Suprapubic skin (tissue), 4 donors: ENCODE measurements at places on chromosomes 4 and X. TPM values are rescaled to one million over a fixed set of nuclear protein-coding genes. Genes with fewer than 3 reads are reported as not detected.

- DNase-seq: no peak
Observed at GRCh38 chrX:79110731-79111130, 33.8 kb upstream of the GPR174 start.

DNA sequence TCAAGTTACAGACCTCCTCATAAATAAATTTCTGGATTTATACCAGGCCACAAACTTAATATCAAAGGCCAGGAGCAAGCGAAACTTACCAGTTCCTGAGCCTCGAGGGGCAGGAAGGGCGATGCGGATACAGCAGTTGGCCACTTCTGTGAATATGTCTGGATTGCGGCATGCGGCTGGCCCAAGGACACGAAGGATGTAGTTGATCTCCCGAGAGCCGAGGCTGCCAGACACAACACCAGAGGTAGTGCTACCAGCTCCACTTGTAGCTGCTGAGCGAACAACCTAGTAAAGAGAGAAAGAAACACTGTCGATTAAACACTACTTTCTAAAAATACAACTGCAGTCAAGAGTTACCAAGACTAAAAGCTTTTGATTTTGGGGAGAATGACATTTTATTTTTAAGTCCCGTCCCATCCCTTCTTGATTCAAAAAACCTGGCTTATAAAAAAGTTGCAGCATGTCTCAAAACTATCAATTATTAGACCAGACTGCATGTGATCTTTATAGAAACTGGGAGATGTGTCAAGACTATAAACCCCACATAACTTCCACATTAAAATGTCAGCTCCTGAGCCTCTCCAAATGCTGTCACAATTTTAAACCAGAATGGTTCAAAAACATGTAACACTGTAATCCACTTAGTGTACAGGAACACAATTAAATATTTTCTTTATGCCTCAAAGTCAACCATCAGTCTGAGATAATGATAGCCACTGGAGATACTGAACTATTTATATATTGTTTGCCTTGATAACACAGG is 105.6 kb downstream of the HUWE1 start:
- no peak for DNase-seq

DNA sequence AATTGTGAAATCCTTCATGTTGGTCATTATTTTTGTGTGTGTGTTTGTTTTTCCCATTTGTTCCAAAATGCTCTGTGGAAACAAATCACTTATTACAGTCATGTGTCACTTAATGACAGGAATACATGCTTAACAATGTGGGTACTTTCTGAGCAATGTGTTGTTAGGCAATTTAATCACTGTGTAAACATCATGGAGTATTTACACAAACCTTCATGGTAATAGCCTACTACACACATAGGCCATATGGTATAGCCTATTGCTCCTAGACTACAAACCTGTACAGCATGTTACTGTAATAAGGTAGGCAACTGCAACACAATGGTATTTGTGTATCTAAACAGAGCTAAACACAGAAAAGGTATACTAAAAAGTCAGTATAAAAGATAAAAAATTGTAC is 388.9 kb upstream of the PPP1R2C start:
- DNase-seq: no peak

DNA sequence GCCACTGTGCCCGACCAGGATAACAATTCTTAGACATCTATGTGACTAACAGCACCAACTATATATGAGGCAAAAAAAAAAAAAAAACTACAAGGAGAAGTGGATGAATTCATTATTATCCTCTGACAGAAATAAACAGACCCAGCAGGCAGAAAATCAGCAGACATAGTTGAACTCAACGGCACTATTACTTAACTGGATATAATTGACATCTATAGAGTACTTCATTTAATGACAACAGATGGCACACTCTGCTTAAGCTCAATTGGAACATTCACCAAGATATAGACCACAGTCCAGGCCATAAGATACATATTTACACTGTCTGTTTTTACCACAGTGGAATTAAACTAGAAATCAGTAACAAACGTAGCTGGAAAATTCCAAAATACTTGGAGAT is 13.3 kb downstream of the CLDN22 start:
- DNase-seq: no peak

DNA sequence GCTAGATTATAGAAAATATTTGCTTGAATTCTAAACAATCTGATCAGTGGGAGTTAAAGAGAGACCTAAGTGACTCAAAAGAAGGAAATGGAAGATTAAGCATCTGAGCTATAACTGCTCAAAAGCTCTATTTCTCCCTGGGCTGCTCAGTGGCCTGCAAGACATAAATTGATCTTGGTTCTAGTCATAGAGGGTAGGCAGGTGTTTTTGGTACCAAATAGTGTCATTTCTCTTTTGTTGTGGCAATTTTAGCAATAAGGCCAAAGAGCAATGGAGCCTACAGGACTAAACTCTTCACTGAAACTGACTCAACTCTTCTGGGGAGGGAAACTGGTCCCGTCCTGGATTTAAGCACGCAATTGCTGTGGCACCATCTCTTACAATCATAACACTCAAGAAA is 33.9 kb upstream of the BMP2K start:
- no peak for DNase-seq

GRCh38 chrX:68784816-68785215 is 44.0 kb upstream of the EFNB1 start:
- DNase-seq: no peak

DNA sequence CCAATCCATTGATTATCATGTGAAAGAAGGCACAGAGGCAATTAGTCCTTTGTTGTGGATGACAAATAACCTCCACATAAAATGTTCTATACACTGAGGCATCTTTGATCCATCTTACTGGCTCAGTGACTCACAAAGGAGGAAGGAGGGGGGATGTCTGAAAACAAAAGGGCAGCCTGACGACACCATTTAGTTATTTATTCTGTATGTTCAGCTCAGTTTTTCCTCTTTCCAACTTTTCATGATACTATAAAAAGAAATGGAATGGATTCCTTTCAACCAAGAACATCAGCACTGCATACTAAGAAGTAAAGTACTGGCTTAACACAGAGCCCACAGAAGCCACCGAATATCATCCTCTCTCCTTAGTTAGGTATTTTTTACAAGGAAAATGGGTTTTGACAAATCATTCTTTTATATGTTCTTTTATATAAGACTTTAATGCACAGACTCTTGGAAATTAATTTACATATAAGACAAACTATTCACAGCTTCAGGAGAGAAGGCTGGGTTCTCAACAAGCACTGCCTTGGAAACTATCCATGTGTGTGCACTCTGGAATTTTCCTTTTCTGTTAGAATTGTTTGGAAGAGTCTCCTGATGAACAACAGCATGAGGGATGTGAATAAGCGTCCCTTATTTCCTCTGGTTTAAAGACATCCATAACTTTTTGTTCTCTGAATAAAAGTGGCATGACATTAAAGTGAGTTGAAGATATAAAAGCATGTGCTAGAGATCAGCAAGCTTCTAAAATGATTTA is 135.6 kb downstream of the TSPAN5 start:
- no peak for DNase-seq

- no peak for DNase-seq
Observed at GRCh38 chr4:80852061-80852460, 178.4 kb upstream of the BMP3 start.

- DNase-seq: no peak
Observed at GRCh38 chr4:73945674-73946449, 36.0 kb downstream of the PF4 start.

GRCh38 chr4:52588097-52588496 is 71.0 kb downstream of the USP46 start:
- DNase-seq: no peak

DNA sequence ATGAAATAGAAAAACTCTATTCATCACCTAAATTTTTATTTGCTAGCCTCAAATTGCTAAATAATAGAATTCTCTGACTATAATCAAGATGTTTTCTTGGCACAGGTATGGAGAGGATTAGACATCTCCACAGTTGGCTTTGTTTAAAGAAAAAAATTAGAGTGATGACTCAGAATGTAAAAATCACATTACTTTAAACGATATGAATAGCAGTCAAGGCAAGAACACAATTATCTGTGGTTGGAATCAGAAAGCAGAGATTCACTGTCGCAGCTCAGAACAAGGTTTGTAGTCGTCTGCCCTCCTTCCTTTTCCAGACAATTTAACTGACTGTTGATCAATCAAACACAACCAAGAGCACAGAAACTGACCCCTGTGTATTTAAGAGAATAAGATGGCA is 32.2 kb upstream of the CCKAR start:
- DNase-seq: no peak

DNA sequence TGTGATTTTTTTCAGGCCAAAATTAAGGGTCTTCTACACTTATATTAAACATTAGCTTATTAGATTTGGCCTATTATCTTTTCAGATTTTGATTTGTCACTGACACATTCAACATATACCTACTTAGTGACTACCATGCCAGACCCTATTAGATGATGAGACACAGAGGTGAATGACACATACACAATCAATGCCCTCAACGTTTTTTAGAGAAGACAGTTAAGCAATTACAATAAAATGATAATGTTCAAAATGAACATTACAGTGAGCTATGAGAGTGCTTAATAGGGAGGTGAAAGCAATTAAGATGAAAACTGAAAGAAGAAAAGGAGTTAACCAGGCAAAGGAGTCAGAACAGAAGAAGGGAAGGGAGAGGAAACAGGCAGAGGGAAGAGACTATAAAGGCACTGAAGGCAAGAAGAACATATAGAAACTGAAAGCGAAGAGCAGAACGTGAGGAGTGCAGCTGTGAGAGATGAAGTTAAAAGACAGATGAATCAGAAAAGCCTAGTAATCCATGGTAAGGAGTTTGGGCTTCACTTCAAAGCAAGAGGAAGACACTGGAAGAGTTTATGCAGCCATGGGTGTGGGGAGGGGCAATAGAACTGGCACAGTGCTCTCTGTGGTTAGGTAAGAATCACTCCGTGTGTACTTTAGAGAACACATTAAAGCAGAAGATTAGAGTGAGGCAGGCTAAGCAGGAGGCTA is 119.0 kb downstream of the REELD1 start:
- no peak for DNase-seq

GRCh38 chr4:8025668-8026067 is 86.0 kb upstream of the AFAP1 start:
- no peak for DNase-seq

GRCh38 chr4:70183168-70183939 is 12.2 kb upstream of the ODAM start:
- DNase-seq: no peak

GRCh38 chr4:69781458-69782418 is 21.3 kb upstream of the SULT1B1 start:
- no peak for DNase-seq

DNA sequence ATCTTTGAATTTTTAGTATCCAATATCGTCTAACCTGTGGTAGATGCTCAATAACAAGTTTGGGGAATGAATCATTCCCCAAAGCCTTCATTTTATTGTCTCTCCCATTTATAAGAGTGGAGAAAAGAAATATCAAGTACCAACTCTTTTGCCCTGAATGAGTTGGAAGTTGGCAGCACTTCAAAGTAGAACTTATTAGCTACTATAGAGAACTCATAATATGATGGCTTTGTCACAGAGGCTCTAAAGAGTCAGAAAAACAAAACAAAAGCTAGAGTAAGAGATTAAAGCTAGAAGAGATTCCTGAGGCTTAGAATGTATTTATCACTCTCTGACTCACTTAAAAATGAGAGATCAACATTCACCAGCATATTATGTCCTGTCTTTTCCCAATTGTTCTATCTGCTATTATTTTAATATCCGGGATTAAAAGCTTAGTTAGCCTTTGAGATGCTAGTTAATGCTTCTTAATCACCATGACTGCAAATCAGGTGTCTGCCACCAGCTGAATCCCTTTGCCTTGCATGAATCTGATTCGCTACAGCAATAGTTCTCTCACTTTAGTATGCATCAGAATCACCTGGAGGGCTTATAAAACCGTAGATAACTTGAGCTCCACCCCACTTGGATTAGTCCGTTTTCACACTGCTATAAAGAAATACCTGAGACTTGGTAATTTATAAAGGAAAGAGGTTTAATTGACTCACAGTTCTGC is 77.9 kb downstream of the PALLD start:
- no peak for DNase-seq

DNA sequence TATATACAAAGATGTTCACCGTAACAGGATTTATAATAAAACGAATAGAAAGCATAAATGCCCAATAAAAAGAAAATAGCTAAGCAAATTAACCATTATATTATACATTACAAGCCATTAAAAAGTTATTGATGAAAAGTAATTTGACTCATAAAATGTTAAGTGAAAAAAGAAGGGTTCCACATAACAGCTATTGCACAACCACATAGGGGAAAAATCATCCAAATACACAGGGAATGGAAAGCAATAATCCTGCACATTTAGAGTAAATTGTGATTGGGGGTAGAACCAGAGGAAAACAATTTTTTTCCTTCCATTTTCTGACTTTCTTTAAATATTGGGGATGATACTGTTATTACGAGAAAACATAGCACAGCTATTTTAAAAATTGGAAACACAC is 38.0 kb downstream of the CRMP1 start:
- no peak for DNase-seq

GRCh38 chr4:103306870-103307375 is 108.8 kb upstream of the CENPE start:
- peak; percentile 76 for DNase-seq

DNA sequence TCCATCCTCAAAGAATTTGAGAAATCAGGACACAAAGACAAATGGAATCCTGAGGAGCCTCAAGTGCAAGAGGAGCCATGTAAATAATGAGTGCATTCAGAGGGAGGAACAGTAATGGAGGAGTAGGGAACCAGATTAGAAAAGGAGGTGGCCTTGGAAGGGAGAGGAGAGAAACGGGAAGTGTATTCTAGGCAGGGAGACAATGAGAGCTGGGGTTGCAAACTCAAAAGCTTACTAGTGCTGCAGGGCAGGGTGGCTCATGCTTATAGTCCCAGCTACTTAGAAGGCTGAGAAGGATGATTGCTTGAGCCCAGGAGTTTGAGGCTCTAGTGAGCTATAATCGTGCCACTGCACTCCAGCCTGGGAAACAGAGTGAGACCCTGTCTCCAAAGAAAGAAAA is 113.2 kb upstream of the LSM6 start:
- DNase-seq: no peak

DNA sequence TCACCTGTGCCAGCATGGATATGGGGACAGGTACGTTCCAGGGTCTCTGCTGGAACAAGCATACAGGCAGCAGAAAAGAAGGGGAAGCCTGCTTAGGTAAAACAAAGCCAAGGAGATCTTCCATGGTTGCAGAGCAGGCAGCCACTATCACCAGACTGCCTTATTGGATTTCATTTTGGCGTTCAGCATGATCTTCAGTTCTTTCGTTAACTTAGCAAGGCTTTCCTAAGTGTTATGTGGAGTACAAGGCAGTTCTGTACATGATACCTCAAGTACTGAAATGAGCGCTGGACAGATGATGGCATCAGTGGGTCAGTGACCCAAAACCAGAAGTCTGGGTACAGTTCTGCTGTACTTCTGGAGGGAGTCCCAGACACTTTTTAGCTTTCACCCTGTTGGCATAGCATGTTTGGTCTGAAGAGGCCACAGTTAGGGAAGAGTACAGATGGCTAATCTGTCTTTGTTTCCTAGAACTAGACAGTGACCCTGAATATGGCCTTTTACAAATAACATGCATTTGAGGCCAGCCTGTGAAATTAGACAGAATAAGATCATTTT is 8.9 kb downstream of the SMIM20 start:
- no peak for DNase-seq

The GNRHR gene
- total RNA-seq: not detected

The ADAD1 gene
- not detected for total RNA-seq

The TMPRSS11B gene
- not detected for total RNA-seq

The ARAP2 gene
- total RNA-seq: 88.2 TPM

The SLITRK2 gene
- total RNA-seq: 0.87 TPM

The CAPN6 gene
- total RNA-seq: 1.2 TPM

The EDA gene
- 5.6 TPM for total RNA-seq

The DCAF12L2 gene
- total RNA-seq: not detected

The SPANXB1 gene
- total RNA-seq: not detected

The XK gene
- 1.7 TPM for total RNA-seq

The ZAR1 gene
- not detected for total RNA-seq
